NCI-H2171 treated with DMSO at 0.1 percent for 48 hours (cell line): ENCODE measurements at places on chromosomes 1 and 21.

DNA sequence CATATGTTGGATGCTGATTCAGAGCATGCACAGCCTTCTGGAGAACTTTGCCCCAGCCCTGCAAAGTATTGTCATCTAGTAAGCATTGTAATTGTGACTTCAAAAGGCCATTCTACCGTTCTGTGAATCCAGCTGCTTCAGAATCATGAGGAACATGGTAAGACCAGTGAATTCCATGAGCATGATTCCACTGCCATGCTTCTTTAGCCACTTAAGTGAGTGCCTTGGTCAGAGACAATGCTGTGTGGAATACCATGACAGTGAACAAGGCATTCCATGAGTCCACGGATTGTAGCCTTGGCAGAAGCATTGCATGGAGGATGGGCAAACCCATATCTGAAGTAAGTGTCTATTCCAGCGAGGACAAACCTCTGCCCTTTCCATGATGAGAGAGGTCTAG is 123.7 kb downstream of the S1PR1 start:
- DNase-seq = no peak

DNA sequence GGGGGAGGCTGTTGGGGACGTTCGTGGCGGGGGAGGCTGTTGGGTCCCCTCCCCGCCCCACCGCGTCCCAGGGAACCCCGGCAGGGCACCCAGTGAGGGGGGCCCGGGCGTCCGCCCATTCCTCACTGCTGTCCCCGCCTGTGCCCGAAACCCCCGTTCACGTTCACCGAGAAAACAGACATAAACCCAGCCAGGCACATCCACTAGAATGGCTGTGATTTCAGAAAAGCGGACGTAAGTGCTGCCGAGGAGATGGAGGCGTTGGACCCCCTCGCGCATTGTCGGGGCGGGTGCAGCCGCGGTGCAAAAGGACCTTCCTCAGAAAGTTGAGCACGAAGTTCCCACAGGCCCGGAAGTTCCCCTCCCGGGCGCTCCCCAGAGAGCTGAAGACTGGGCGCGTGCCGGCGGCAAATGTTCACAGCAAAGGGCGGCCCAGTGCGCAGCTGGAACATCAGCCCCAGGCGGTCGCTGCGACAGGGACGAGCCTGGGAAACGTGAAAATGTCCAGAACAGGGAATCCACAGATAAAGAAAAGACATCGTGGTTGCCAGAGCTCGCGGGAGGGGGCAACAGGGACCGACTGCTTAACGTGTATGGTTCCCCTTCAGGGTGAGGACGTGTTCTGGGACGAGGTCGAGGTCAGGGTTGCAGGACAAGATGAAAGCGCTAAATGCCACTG is 18.5 kb upstream of the SAMD11 start:
- DNase-seq = peak; percentile 24

- no peak for DNase-seq
Observed at GRCh38 chr21:35478161-35479064, 429.3 kb upstream of the RUNX1 start.

- DNase-seq = no peak
Observed at GRCh38 chr21:45003331-45004058, 63.7 kb downstream of the SLX9 start.

DNA sequence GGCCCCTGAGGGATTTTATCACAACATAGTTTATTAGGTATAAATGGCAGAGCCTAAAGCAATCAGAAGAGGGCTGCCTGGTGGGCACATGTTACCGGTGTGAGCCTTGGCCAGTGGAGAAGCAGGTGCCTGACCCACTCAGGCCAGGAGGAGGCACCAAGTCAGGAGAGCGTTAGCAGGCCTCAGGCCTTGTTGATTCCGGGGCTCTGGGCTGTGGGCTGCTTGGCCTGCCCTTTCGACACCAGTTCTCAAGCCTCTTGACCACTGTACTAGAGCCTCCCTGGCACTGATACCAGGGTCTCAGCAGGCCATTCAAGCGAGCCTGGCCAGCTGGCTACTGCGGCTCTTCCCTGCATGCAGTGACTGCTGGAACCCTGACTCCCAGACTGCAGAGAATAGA is 20.8 kb downstream of the CLDN14 start:
- no peak for DNase-seq

DNA sequence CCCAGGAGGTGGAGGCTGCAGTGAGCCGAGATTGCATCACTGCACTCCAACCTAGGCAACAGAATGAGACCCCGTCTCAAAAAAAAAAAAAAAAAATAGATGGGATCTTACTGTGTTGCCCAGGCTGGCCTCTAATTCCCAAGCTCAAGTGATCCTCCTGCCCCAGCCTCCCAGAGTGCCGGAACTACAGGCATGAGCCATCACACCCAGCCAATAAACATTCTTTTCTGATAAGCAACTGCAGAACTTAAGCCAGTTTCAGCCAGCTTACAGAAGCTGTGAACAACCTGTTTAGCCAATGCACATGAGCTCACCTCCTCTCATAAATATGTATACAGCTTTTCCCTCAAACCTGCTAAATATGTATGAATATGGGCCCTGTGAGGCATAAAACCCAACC is 3.1 kb upstream of the MIIP start:
- no peak for DNase-seq

- DNase-seq = no peak
Observed at GRCh38 chr1:54565113-54565501, 17.1 kb downstream of the ACOT11 start.

DNA sequence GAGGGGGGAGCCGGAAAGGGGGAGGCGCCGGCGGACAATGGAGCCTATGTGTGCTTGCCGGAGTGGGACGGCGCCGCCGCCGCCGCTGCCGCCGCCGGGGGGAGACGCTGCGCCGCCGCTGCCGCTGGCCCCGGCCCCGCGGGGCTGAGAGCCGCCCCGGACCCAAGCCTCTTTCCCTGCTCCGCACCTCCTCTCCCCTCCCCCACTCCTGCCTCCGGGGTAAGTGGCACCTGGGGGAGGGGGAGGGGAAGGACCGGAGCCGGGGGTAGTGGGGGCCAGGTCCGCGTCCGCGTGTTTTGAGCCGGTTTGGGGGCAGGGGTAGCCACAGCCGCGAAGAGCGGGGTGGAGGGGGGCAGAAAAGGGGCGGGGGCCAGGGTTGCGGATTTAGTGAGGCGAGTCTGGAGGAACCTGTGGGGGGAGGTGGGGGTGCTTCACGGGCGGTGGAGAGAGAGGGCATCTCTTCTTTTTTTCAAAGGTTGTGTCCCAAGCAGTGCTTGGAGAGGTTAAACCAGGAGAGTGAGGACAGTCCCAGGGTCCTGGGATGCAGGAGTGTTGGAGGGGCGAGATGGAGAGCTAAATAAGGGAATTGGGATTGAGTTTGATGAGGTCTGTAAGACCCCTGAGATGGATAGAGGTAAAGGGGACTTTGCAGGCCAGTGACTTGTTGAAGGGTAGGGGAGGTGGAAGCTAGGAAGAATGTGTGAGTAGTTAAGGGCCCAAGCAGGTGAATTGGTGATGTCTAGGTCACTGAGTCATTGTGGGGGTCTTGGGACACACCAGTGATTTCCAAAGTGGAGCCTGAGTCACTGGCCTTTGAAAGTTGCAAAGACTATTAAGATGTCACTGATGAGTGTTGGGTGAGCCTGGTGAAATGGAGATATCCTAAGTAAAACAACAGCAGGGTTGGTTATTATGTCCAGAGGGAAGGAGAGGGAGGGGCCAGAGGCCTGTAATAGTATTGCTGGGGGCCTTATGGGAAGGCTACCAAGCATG is 59.1 kb downstream of the BCL9 start:
- DNase-seq = no peak

- no peak for DNase-seq
Observed at GRCh38 chr1:27567971-27568299, 36.0 kb downstream of the AHDC1 start.

GRCh38 chr1:38565020-38565491 is 294.5 kb downstream of the RRAGC start:
- no peak for DNase-seq

DNA sequence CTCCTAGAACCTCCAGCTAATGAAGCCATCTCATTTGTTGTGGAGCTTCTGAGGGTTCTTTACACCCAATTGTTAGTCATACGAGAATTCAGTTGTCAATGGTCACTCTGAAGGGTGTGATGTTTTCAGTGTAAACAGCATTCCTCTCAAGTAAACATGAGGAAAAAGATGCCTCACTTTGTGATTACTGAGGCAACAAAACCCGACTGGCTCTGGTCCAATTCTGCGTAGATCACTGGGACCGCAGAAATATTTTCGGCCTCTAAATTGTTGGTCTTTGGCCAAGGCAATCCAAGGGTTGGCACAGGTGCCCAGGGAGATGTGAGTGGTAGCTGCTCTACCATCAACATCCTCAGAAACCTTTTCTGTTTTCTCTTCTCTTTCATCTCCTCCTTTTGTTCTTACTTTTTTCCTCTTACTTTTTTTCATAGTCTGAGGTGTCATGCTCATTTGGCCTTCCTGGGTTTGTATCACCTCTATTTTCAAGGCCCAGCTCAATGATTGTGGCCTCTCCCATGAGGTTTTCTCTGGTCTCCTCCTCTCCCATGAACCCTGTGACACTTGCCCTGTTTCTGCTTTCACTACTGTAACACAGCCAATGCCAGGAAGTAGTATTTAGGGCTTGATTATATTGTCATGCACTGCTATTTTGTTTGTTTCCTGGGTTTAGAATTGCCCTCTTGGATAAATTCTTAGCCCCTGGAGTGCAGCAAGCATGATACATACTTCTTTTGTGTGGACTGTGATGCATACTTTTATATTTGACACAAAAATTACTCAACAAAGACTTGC is 221.9 kb downstream of the TNR start:
- no peak for DNase-seq

- no peak for DNase-seq
Observed at GRCh38 chr21:27704567-27705166, 737.8 kb upstream of the ADAMTS5 start.

DNA sequence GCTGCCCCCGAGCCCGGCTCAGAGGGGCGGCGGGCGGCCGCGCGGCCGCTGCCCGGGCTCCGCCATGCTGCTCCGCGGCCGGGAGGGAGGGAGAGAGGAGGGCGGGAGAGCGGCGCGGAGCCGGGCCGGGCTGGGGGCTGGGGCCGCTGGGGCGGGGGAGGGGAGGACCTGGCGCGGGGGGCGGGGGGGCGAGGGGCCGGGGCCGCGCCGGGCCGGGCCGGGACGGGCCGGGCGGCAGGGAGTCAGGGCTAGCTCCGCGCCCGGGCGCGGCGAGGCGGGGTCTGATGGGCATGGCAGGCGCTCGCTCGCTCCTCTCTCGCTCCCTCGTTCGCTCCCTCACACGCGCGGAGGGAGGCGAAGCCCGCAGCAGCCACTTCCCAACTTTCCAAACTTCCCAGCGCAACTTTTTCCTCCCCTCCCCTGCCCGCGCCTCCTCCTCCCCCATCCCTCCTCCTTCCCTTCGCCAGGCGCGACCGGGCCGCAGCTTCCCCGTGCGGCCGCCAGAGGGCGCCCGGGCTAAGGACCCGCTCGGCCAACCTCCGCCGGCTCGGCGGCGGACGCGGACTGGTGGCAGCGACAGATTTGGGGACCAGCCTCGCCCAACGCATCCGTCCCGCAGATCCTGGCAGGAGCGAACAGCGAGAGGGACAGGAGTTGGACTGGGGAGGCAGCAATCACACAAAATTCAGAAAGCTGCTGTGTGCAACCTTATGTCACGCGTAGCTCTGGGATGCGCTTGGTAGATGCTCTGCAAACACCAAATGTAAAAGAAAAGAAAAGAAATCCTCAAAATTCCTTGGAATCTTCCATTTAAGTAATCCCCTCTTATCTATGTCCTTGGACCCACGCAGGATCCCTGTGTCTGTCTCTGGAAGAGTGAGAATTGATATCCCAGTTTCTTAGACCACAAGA is at the start of gene TRABD2B:
TRABD2B (minus strand) TSS at position 97 of the 912 bp plus-strand sequence.
- DNase-seq = peak; percentile 54

- peak; percentile 90 for DNase-seq
Observed at GRCh38 chr1:237219751-237220642, 178.0 kb downstream of the RYR2 start.

DNA sequence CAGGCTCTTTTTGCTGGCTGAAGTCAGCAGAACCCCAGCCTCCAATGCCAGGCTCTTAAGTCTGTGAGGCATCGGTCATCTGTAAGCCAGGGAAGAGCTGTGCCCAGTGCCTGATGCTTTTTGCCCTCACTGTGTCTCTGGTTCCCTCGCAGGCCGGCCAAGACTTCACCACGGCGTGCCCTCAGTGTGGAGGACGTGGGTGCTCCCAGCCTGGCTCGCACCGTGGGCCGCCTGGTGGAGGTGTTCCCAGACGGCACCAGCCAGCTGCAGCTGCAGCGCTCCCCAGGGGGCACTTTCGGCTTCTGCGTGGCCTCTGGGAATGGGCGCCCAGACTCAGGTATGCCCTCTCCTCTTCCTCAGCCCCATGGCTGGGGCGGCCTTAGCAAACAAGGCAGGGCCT is 32.5 kb downstream of the KIAA1614 start:
- DNase-seq = no peak

DNA sequence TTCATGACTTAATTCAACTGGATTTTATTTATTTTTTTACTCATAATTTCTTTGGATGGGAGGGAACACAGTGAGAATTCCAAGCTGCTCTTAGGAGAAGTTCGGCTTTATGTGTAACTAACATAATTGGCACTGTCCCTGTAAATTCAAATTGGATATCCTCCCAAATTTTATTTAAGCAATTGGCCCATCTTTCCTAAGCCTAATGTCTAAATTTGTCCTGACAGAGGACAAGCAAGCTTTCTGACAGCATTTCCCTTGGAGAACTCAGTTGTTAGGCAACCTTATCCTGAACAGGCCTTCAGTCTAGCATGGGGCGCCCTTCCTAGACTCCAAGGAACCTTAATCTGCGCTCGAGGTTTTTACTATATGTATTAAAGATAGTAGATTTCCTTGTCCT is 550.3 kb downstream of the NUF2 start:
- DNase-seq = no peak

DNA sequence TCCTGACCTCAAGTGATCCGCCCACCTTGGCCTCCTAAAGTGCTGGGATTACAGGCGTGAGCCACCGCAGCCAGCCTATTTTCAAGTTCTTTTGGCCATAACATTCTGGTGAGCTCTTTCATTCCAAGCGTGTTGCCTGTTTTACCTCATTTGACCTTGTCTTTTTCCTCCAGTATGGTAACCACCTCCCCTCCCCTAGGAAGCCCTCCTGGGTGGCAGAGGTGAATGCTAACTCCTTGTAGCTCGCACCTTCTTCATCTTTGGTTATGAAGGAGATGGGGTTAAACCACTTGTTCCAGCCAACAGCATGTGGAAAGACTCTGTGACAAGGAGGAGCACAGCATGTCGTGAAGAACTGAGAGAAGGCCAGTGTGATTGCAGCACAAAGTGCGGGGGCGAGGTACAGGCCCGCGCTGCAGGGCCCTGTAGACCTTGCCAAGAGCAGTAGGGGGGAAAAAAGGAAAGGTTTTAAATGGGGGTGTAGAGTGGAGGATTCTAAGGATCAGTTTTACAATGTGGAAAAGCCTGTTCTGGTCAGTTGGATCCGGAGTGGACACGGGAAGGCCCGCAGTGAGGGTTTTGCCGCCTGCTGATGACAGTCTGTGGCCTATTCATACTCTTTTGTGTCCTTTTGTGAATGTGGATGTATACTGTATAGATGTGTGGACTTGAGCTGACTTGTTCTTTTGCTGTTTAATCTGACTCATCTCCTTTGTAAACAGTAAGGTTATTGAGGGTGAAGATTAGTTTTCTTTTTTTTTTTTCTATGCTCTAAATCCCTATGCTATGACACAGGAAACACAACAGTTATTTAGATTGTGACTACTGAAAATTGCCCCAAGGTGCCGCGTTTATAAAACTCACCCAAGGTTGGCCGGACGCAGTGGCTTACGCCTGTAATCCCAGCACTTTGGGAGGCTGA is 7.5 kb upstream of the ZNF436 start:
- DNase-seq = peak; percentile 18
